Effector CD4-positive, alpha-beta T cell (primary cell): ENCODE measurements at places on chromosomes 2 and 18.

DNA sequence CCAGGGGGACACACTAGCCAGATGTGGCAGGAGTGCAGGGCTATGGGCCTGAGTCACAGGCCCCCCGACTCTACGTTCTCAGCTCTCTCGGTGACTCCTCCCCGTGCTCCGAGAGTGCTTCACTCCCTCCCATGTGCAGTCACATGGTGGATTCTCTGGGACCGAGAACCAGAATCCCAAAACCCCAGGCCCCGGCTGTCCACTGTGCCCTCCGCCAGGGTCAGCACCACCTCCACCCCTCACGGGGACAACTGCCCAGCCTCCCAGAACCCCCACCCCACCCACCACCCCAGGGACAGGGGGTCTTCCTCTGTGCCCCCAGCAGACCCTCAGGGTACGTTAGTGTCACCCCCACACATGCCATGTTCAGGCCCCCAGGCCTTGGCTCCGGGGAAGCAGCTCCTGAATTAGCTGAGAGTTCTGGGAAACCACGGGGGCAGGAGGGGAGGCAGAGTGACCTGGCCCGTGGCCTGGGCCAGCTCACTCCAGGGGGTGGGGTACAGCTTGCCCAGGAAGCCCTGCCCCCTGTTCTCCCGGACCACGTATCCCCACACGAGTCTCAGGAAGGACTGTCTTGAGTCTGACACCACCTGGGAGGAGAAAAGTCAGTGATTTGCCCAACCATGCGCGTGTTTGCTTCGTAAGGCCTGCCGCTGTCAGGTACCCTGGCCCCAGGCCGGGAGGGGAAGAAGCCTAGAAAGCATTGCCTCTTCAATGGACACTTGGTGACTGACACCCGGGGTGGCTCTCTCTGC, 4.4 kb downstream of the RAMP1 start:
- DNase-seq: no peak

DNA sequence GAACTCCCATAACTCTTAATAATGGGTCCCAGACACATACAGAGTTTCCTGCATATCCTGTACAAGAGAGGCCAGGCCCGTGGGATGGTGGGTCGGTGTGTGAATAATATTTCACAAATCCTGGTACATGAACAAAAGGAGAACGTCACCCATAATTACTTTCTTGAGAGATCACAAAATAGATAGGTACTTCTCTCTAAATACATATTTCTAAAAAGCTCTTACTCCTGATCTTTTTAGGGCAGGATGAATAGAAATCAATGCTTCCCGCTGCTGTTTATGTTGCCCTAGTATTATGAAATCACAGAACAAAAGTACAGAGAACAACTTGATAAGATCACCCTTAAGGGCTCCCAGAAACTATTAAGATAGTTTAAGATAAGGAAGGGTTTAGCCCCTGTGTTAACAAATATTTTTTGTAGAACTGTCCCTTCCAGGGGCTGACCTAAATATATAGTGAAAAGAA, 5.4 kb downstream of the IRS1 start:
- no peak for DNase-seq

DNA sequence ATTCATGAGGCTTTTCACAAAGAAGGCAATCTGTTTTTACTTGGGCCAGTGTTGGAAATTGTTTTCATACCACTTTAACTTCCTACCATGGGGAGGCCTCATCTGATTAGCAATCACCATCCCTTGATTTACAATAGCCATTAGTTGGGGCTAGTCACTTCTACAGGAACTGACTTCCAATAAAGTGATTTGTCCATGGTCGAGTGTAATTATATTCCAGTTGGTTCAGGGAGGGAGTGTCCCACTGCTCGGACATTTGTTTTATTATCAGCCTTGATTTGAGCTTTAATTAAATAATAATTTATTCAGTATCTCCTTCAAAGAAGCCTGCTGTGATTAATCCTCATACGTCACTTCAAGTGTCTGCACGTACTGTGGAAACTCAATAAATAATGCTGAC, 233.9 kb upstream of the CNTNAP5 start:
- no peak for DNase-seq

- DNase-seq: no peak
These were observed 556.3 kb downstream of the RIT2 start for GRCh38 chr18:42559069-42559690.

- DNase-seq: peak; percentile 6
These were observed 67.5 kb downstream of the SPATS2L start for GRCh38 chr2:200373973-200374416.

- no peak for DNase-seq
These were observed 686.8 kb downstream of the ZEB2 start for GRCh38 chr2:143833015-143833660.

DNA sequence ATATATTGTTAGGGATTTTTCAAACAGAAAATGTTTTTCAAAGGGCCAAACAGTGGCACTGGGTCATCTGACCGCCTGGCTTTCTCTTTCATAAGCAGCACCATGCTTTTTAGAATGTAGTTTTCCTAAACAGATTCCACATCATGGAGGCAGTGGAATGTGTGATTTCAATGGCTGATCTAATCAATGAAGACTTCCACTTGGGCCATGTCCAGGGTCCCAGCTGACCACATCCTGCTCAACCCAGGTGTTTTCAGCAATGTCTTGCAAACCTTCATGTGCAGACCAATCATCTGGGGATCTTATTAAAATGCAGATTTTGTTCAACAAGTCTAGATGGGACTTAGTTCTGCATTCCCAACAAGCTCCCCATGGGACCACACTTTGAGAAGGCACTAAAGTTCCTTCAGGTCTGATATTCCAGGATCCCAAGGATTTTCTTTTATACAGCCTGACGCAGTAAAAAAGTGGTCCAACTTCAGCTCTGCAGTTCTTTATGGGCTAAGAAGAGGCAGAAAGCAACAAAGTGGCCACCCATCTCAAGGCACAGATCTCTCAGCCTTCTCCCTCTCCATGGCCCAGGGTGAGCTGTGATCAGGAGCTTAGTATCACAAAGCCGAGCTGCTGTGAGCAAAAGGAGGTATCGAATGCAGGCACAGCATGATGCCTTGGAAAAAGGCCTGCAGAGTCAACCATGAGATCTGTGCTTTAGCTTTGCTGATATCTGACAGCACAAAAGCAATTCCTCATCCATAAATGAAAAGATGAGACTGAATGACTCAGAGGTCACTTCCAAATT, 3.7 kb downstream of the ALKAL2 start:
- no peak for DNase-seq

DNA sequence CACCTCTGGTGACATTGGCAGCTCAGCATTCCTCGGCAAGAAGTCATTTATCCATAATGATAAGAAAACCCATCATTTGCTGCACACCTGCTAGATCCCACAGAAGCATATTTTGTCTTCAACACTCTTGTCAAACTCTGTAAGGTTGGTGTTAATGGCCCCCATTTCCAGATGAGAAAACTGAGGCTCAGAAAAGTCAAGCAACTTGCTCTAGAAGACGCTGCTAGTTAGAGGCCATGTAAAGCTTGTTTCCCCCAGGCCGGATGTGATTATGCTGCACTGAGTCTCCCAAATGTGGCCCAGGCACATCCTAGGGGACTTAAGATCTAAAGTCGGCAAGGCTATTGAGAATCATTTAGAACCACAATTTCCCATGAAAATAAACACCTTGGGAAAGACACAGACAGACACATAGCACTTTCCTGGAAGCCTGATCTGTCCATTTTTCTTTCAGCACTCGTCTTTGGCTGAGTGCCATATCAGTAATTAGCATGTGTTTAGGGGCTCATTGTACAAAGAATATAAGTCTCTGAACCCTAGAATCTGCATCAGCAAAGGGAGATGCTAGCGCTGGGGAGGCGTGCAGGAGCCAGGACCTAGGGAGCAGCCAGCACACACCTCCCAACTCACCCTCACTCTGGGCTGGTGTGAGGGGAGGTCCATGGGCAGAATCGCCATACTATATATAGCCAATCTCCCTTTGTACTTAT, 39.3 kb downstream of the C1QL2 start:
- DNase-seq: no peak

DNA sequence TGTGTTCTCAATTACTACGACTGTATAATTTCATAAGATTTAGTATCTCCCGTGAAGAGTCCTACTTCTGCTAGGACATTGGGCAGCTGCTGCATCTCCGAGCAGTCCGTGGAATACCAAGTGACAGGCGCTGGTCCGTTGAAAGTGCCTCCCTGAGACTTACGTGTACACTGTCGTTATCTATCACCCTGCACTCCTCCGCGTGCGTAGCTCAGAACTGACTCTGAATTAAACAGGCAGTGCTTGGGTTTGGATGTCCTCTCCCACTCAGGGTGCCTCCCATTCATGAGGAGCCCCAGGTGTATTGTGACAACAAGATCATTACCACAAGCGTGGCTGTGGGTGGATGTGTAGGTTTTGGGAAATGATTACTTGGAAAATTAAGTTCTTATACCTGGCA, 148.4 kb downstream of the SH3RF3 start:
- DNase-seq: no peak

- DNase-seq: no peak
These were observed 94.2 kb upstream of the SP3 start for GRCh38 chr2:174059178-174059883.

DNA sequence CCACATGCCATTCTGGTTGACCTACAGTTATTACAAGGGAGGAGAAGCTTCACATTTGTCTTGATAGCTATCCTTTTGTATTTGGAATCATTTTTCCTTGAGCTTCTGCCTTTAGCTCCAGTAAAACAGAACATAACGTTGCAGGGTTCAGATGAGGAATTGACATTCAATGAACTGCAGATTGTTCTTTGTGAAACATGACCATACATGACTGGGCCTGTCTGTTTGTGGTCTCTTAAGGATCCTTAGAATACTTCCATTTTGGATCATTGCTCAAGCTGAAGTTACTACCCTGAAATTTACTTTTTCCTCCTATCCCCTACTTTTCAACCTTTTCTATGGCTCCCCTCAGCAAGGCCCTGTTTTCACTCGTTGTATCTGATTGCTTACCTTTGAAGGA, 1281.7 kb upstream of the CELF4 start:
- no peak for DNase-seq

DNA sequence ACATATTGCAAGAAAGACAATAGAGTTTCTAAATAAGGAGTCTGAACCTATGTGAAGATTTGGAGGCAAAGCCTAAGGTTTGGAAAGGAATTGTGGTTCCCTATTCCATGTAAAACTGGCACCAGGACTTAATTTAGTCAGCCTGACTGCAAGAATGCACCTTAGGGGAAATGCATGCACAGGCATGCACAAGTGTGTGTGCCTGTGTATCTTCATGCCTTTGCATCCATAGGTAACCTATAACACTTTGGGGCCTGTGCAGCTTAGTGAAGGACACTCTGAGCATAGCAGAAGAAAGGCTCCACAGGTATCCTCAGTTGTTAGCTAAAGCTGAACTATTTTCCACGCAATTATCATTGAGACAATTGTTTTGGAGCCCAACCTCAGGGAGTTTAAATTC, 73.4 kb downstream of the RPRM start:
- DNase-seq: no peak

DNA sequence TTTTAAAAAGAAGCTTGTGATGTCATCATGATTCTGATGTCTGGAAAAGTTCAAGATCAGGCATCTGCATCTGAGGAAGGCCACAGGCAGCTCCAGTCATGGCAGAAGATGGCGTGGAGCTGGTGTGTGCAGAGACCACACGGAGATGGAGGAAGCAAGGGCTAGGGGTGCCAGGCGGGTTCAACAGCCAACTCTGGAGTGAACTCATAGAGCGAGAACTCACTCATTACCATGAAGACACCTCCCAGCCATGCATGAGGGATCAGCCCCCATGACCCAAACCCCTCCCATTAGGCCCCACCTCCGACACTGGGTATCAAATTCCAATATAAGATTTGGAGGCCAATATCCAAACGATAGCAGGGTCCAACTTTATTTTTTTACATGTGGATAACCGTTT, 61.6 kb downstream of the KCNG2 start:
- DNase-seq: no peak

- no peak for DNase-seq
These were observed 57.4 kb downstream of the RAB31 start for GRCh38 chr18:9765501-9765900.

DNA sequence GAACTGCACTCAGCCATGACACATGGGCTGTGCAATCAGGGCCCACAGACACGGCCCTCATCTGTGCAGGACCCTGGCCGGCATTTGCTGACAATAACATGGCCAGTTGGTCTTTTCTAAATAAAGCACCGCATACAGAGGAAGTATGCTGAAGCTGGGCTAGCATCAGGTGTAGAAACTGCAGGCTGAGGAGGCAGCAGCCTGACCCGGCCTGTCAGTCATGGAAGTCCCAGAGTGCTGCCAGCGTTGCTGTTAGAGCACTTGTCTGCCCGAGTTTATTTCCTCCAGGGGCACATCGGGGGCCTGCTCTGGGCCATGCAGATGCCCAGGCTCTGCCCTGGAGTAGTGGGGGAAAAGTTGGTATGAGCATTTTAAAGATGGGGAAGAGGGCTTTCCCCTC, 4.1 kb upstream of the PTPN18 start:
- DNase-seq: no peak

GRCh38 chr2:235191486-235191885, 239.7 kb downstream of the SH3BP4 start:
- DNase-seq: no peak

GRCh38 chr2:43129676-43130547, 96.5 kb downstream of the ZFP36L2 start:
- DNase-seq: no peak

- peak; percentile 15 for DNase-seq
These were observed 105.6 kb downstream of the VSNL1 start for GRCh38 chr2:17646081-17646554.

DNA sequence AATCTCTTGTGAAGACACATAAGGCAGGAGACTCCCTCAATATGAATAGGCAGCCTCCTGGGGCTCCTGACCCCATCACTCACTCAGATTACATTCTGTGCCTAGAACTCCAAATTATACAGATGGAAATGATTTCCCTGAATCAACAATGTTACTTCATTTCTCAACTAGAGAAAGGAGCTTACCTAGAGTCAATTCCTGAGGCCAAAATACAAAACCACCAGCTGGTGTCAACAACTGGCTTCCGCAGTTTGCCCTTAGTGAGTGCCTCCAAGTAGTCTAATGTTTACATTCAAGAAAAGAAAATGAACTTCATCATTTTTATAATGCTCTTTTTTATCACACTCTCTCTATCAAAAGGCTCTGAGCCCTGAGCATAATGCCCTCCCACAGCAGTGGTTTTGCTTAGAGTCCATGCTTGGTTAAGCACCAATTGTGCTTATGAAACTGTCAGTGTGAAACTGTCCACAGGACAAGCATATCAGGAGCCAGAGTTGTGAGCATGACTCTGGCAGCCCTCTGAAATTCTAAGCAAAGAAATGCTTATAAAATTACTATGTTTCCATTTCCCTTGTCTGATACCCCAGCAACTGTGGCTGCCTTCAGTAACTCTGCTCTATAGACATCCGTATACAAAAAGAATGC, 305.7 kb upstream of the PKDCC start:
- no peak for DNase-seq

DNA sequence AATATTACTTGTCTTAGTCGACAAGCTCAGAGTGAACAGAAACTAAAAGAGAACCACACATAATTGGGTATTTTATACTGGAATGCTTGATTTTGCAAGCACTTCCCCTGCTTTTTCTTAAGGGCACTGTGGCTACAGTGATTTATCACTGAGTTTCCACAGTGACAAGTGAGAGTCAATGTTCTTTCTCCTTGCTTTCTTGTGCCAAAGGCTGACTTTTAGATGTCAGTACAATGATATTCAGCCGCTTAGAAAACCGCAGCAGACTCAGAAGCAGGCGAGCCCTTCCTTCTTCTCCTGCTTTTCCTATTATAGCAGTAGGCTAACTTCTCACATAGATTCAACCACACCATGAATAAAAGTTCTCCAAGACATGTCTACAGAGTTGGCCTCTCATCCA, 1603.6 kb upstream of the NXPH2 start:
- no peak for DNase-seq
